ENCODE measurements at places on chromosomes 16 and 17. TPM values are rescaled to one million over a fixed set of nuclear protein-coding genes. Genes with fewer than 3 reads are reported as not detected.

The PIGL gene
- 32.7 TPM for total RNA-seq

The ZDHHC1 gene
- 0.61 TPM for total RNA-seq

The TSPOAP1 gene
- total RNA-seq, result 38.6 TPM

The MYADML2 gene
- not detected for total RNA-seq

The KRT40 gene
- not detected for total RNA-seq

The NUP85 gene
- total RNA-seq, result 137 TPM

The TGFB1I1 gene
- total RNA-seq, result not detected

The KRT33A gene
- not detected for total RNA-seq

The NTN3 gene
- total RNA-seq, result not detected

The RMI2 gene
- total RNA-seq, result 5.5 TPM

The ATXN1L gene
- 17.3 TPM for total RNA-seq

The NGFR gene
- 0.49 TPM for total RNA-seq

The TPSAB1 gene
- 0.35 TPM for total RNA-seq

The B4GALNT2 gene
- not detected for total RNA-seq

The SMIM22 gene
- total RNA-seq, result not detected

The AATK gene
- 0.46 TPM for total RNA-seq

The AIPL1 gene
- not detected for total RNA-seq

The PRCD gene
- total RNA-seq, result not detected

The TEKT5 gene
- total RNA-seq, result not detected

The HS3ST3A1 gene
- total RNA-seq, result not detected

The G6PC1 gene
- total RNA-seq, result not detected

The KRTAP4-3 gene
- total RNA-seq, result not detected

The OTOA gene
- not detected for total RNA-seq

The GINS2 gene
- total RNA-seq, result 62.7 TPM

The EIF3CL gene
- total RNA-seq, result 270 TPM

The PDP2 gene
- total RNA-seq, result 31.1 TPM

The SDF2 gene
- 42.8 TPM for total RNA-seq

The TAC4 gene
- total RNA-seq, result not detected

The SRCIN1 gene
- not detected for total RNA-seq

The ABCC12 gene
- not detected for total RNA-seq

The PRMT7 gene
- total RNA-seq, result 60.3 TPM

The CA7 gene
- total RNA-seq, result not detected

The HSF5 gene
- total RNA-seq, result 4.4 TPM

The ST6GALNAC1 gene
- total RNA-seq, result 1.1 TPM

The CIBAR2 gene
- not detected for total RNA-seq

The CACNA1H gene
- 0.51 TPM for total RNA-seq

The FOXC2 gene
- total RNA-seq, result not detected

The ZNF19 gene
- total RNA-seq, result 2.9 TPM

The TPSG1 gene
- not detected for total RNA-seq

The PYY gene
- not detected for total RNA-seq

The CA10 gene
- total RNA-seq, result not detected

The DHX58 gene
- total RNA-seq, result 8.4 TPM

Measured in activated T-cell treated with anti-CD3 and anti-CD28 coated beads, Interleukin-2, amount 50 U/mL, for 4 hours (primary cell).